ENCODE measurements at places on chromosomes 1 and 21.

- DNase-seq = no peak
Observed at GRCh38 chr1:171784784-171785183, 3.3 kb downstream of the METTL13 start.

- DNase-seq = no peak
Observed at GRCh38 chr1:41277371-41277975, 35.4 kb upstream of the SCMH1 start.

- DNase-seq = no peak
Observed at GRCh38 chr1:54581621-54582035, 33.6 kb downstream of the ACOT11 start.

- no peak for DNase-seq
Observed at GRCh38 chr1:161381707-161382106, 14.0 kb upstream of the CFAP126 start.
